Fibroblast of skin of right biceps (primary cell): ENCODE measurements at places on chromosomes 7 and 10.

DNA sequence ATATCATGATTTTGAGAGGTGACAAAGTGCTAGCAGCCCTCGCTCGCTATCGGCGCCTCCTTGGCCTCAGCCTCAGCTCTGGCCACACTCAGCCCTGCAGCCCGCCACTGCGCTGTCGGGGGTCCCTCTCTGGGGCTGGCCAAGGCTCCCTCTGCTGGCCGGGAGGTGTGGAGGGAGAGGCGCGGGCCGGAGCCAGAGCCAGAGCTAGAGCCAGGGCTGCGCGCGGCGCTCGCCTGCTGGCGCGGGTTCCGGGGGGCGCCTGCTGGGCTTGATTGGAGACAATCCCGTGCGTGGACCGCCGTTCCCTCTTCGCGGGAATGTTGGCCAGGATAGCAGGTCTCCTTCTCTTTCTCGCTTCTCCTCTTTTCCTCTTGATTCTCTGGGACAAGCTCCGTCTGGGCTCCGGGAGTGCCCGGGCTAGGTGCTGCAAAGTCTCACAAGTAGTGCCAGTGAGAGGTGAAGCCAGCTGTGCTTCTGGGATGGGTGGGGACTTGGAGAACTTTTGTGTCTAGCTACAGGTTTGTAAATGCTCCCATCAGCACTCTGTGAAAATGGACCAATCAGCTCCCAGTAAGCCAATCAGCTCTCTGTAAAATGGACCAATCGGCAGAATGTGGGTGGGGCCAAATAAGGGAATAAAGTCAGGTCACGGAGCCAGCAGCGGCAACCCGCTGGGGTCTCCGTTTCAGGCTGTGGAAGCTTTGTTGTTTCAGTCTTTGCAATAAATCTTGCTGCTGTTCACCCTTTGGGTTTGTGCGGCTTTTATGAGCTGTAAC is 43.4 kb upstream of the ELMO1 start:
- DNase-seq, result no peak

GRCh38 chr7:42156291-42156865 is 80.6 kb downstream of the GLI3 start:
- DNase-seq, result peak; percentile 80

- DNase-seq, result no peak
These were observed 20.3 kb downstream of the CFAP46 start for GRCh38 chr10:132921818-132922807.

DNA sequence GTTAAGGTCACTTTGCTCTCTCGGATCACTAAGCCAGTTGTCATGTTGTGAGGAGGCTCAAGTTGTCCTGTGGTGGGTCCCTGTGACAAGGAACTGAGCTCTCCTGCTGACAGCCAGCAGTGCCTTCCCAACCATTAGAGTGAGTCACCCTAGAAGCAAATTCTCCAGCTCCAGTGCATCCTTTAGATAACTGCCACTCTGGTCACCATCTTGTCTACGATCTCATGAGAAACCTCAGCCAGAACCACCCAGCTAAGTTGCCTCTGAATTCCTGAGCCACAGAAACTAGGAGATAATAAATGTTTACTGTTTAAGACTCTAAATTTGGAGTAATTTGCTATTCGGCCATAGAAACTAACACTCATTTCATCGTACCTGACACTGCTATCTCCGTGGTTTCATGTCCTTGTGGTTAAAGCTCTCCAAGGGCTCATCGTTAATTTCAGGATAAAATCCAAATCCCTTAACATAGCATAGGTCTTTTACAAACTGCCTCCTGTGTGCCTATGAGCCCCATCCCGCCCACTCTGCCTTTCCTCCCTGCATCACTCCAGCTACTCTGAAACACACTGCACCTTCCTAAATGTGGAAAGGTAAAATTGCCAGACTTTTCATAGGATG is 56.5 kb upstream of the WIPF3 start:
- peak; percentile 2 for DNase-seq

DNA sequence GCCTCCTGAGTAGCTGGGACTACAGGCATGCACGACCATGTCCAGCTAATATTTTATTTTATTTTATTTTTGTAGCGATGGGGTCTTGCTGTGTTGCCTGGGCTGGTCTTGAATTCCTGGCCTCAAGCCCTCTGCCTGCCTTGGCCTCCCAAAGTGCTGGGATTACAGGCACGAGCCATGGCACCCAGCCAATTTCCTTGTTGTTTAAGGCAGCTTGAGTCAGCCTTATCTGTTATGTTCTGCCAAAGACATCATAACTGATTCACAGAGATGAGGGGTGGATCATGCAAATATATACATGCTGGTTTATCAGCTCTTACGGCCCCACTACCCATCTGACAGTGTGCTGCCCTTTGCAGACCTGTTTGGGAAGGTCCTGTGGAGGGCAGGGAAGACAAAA is 826.7 kb downstream of the TYW1 start:
- DNase-seq, result peak; percentile 81

GRCh38 chr10:11861341-11861740 is 38.2 kb downstream of the PROSER2 start:
- DNase-seq, result no peak

DNA sequence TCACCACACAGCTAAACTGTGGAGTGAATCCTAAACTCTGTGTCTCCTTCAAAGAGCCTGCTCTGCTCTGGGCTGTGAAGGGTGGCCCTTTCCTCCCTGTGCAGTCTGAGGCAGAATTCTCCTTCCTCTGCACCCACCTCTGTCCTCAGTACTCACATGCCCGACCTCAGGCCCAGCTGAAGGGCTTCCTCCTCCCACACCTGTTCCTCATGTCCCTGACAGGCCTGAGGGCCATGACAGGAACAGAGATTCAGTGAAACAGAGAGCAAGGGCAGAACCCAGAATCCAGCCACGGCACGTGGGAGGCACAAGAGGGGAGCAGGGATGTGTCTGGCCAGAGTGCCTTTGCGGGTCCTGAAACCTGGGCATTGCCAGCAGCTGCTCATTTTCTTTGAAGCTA is 13.9 kb downstream of the CREB3L2 start:
- no peak for DNase-seq

DNA sequence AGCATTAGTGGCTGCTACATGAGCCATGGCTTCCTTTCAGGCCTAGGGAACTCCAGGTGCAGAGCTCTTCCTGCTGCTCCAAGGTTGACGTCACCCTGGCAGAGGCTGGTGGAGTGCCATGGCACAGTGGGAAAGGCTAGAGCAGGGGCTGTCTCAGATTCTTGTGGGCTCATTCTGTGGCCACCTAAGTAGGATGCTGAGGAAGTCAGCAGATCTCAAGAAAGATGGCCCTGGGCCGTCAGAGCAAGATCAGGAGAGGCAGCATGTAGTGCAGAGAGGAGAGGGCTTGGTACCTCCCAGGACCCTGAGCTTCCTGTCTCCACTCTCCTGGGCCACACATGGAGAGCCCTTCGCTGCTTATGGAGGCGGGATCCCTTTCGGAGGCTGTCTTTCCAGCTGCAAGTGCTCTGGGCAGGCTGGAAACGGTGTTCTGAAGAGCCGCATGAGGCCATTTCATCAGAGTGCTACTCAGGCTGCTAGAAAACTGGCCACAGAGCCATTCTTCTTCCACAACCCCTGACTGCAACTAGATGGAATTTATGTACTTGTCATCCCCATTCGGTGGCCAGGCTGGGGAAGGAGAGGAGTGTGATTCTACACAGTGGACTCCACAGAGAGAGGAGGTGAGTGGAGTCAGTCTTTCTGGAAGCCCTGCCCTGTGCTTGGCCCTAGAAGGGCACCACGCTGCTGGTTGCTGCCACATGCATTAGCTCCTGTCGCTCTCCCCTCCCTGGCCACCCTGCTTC is 304.2 kb downstream of the RPS24 start:
- DNase-seq, result peak; percentile 44
